SJSA1 (cell line): ENCODE measurements at places on chromosomes 3 and 15.

DNA sequence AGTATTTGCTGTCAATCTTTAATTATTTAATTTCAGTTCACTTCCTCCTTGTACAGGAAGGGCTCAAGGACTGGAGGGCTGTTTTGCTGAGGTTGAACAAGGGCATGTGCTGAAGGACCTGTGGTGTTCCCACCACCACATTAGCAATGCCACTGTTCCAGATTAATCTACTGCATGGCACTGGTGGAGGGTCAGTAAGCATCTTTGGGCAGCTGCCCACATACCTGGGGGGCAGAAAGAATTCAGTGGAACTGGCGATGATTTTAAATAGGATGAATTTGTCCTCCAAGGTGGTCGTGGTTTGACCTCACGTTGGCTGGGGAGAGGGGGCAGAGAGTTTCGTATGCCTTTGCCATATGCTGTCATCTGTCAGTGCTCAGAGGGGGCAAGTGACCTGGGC, 244.8 kb downstream of the TLE3 start:
- DNase-seq, result no peak

DNA sequence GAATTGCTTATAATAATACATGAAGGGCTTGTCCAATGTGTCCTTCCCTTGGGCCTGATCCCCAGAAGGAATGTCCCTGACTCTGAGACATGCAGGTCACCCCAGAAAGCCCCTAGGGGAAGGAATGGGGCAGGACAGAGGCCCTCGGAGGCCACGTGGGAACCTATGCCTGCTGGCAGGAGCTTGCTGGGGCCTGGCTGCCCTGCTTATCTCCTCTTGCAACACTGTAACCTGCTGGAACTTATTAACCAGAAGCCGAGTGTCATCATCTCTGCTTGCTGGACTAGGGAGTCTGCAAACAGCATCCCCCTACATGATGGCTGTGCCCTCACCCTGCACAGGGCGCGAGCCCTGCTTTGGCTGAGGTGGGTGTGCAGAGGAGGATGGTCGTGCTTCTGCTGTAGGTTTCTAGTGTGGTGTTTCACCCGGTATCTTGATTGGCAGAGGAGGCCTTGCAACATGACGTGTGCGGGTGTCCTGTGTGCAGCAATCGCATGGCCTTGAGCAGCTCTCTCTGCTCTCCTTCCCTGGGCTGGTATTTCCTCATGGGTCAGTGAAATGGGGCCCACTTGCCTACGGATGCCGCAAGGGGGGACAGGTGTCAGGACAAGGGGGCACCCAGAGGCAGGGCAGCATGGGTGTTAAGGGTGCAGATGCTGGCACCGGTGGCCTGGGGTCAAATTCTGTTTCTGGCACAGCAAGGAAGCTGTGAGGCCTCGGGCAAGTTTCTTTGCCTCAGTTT, 5.0 kb downstream of the CHST13 start:
- DNase-seq, result no peak

DNA sequence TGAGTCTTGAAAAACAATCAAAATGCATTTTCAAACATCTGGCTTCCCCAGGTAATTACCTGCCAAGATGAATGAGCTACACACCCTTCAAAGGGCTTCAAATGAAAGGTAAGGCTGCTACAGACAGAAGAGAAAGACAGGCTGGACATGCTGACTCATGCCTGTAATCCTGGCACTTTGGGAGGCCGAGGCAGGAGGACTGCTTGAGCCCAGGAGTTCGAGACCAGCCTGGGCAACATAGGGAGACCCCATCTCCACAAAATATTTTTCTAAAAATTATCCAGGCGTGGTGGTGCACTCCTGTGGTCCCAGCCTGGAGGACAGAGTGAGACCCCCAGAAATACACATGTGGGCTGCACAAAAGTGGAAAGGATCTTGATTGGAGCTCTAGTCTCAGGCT, 14.5 kb upstream of the ZFYVE19 start:
- DNase-seq, result no peak

DNA sequence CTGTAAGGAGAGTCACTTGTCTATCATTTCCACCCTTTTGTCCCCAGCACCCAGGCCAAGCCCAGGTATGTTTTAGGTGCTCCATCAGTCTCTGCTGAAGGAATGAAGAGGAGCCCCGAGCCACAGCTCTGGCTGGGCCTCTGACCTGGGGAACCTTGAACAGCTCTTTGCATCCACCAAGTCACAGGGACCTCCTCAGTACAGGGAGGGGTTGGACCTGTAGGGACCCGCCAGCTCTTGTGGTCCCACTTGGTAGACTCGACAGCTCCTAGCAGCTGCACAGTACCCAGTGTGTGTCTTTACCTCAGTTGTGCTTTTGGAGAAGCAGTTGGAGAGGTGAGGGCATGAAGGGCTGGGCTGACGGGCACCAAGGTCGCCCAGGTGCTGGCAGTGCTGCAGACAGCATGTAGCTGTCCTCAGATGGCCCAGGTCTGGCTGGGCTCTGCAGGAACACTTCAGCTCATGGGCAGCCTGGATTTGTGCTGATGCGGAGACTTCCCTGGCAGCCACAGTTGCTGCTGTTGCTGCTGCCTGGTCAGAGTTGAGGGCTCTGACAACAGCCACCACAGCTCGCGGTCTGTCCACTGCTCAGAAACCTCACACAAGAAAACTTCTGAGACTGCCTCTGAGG, 123.6 kb downstream of the CACNA1D start:
- DNase-seq, result no peak

DNA sequence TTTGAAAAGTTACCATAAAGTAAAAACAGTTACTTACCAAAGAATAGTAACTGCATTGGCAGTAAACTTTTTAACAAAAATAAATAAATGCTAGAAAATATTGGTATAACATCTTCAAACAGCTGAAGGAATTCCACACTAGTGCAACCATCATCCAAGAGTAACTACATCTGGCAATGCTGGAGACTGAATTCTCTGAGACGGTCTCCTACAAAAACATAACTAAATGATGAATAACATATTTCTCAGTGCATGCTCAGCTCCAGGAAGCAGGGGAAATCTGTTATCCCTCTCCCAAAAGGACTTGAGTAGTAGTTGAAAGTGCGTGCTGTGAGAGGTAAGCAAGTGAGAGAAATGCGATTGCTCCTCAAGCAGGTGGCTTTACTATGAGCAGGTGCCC, 526.8 kb upstream of the CCDC54 start:
- no peak for DNase-seq

DNA sequence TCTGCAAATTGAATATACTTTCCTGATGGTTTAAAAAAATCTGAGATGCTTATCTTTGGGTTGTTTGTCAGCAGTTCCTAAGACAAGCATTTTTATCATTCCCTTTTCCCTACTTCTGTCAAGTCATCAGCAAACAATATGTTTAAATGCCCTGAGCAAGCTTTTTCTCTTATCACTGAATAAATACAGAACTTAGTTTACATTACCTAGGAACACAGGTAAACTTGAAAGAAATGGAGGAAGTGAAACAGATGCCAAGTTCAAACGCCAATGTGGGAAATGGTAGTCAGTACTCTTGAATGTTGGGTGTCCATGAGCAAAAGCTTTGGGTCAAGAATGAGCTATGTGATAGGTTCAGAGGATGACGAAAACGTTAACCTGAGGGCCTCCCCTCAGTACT, 17.2 kb upstream of the TCAIM start:
- DNase-seq, result no peak

GRCh38 chr3:152019508-152019907, 146.1 kb downstream of the SUCNR1 start:
- DNase-seq, result no peak

DNA sequence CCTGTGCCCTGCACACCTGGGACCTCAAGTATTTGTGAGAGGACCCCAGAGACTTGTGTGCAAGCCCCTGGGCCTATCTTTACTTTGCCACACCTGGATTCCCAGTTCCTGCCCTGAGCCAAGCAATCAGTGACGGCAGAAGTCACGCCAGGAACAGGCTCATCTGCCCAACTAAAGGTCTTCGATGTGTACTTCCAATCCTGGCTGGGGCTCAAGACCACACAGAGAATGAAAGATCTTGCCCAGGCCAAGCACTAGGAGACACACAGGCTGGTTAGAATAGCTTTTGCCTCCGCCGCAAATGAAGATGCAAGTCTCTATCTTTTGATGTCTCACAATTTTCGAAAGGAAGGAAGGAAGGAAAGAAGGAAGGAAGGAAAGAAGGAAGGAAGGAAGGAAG, 228.8 kb downstream of the OCA2 start:
- DNase-seq, result no peak

GRCh38 chr15:64857421-64857820, 15.7 kb downstream of the PLEKHO2 start:
- peak; percentile 83 for DNase-seq

DNA sequence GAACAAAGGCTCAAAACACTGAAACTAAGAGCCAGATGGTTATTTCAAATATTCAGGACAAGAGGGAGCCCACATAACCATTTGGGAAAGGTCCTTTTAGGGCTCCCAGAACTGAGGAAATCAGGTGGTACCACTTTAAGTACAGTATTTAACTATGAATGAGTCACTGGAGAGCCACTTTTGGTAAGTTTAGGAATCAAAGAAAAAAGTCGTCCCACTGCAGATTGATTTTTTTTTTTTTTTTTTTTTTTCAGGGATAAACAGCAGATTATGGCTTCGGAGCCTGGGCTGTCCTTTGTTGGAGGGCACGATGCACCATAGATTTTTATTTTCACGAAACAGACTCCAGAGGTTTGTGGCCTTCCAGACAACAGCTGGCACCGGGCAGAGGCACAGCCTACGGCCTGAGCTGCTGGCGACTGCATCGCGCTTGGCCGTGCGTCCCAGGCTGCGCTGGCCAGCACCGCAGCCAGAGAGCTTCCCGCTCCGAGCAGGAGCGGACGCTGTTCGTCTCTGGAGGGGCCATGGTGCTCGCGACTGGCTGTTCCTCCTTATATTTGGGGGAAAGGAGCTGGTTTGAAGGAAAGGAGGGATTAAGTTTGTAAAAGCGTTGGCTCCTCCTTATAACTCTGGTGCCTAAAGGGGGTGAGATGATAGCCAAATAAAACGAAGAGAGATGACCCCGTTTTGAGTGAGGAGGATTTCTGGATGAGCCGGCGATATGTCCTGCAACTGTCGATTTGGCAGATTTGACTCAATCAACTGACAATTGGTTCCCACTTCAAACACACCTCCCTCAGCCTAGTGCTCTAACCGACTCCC, 152.9 kb upstream of the GOLIM4 start:
- peak; percentile 23 for DNase-seq

GRCh38 chr3:174193604-174194003, 665.5 kb upstream of the NAALADL2 start:
- DNase-seq, result no peak

DNA sequence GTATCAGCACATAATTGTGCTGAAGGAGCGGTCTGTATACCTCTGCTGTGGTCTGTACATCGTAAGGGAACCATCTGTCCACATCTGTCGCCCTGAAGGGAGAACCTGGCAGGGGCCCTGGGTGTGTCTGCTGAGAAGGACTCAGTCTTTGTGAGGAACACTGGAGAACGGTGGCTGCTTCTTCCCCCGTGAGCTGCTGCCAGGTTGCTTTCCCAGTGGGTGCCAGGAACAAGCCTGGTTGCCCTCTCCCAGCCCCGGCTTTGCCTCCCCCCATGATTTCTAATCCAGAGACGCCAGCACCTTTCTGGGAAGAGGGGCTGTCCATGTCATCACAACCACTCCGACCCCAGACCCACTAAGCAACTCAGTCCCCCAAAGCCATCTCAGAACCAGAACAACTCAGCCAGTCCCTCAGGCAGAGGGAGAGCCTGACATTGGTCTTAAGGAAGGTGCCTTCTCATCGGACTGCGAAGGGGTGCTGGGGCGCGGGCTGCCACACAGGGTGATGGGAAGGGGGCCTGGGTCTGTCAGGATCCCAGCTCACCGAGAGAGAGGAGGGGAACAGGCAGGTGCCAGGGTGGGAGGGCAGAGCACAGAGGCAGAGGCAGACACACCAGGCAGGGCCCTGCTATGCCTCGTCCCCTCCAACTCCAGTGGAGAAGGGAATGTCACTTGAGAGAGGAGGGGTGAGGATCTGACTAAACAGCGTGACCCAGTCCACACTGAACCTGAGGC, 8.5 kb downstream of the TNK2 start:
- no peak for DNase-seq

- peak; percentile 58 for DNase-seq
Observed at GRCh38 chr3:171640520-171641412, 169.5 kb downstream of the PLD1 start.

DNA sequence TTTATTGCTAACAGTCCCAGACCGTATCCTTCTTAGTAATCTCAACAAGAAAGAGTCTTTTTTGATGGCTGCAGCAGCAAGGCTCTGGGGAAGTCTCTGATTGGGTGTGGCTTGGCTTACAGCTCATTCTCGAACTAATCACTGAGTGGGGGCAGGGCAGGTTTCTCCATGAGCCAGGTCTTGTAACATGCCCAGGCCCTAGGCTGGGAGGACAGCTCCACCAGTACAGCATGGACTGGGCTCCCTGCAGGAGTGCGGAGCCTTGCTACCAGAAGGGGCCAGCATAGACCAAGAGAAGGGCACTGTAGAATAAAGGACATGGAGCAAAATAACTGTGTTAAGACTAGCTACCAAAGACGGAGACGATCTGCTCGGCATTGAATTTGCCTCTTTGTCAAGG, 7.2 kb downstream of the CD276 start:
- DNase-seq, result no peak

- DNase-seq, result no peak
Observed at GRCh38 chr15:38554354-38554753, 10.3 kb downstream of the RASGRP1 start.

DNA sequence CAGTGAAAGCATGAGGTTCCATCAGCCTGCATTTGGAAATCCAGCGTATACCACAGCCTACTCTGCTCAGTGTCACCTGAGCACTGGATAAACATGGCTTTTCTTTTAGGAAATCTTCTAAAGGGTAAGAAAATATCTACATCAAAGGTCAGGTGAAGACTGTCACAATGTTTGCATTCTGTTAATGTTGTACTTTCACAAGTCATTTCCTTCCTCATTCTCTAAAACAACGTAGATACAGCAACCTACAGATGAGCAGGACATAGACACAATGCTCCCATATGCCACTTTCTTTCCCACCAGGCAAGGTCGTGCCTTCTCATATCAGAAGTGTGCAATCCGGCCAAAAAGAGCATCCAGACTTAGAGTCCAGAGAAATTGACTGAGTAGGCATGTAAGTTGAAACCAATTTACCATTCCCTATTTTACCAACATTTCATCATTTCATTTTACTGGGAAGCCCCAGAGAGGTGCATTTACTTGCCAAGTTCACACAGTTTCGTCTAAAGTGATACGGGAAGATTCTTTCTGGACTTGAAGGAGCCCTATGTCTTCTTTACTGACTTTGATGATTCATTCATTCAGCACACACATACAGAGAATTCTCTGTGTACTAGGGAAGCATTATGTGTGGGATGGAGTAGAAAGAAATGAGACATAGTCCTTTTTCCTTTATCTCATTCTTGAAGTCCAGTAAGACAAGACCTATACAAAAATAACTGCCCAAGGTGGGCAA, 30.6 kb upstream of the LPP start:
- no peak for DNase-seq

- DNase-seq, result no peak
Observed at GRCh38 chr3:72624656-72625055, 223.6 kb downstream of the SHQ1 start.
